ENCODE measurements at places on chromosomes 3 and 15.

- DNase-seq, result no peak
These were observed 36.4 kb downstream of the SUCNR1 start for GRCh38 chr3:151909681-151910405.

DNA sequence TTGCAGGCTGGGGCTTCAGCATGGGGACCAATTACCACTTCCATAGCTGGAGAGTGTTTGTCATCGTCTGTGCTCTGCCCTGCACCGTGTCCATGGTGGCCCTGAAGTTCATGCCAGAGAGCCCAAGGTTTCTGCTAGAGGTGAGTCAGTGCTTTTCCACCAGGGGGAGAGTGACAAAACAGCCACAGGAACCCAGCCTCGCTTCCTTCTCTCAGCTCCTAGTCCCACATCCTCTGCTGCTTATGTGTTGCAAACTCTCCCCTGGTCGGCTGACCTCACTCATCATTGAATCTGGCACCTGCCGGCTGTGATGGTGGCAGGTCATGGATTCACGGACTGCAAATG lies 158.3 kb downstream of the SV2B start:
- DNase-seq, result no peak

- DNase-seq, result no peak
These were observed 47.4 kb downstream of the CBLB start for GRCh38 chr3:105821433-105821832.

DNA sequence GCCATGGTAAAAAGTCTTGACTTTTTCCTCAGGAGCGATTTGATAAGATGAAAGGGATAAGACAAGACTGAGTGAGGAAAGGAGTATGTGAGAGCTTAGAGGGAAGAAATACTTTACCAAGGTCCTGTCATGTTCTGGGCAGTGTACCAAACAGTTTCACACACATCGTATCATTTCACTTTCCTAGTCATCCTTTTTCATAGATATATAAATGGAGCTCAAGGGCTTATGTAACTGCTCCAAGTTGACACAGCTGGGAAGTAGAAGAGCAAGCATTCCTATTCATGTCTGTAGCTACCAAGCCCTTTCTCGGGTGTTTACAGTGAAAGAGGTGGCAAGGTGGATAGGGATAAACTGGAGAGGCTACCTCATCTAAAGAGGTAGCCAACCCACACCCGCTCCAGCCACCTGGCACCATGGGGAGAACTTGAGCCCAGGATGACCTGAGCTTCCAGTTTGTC lies 57.4 kb downstream of the MRPS25 start:
- DNase-seq, result no peak

GRCh38 chr3:124019291-124019690 lies 27.4 kb upstream of the ROPN1 start:
- no peak for DNase-seq

- DNase-seq, result no peak
These were observed 985.2 kb upstream of the ROBO1 start for GRCh38 chr3:80753021-80753420.

- DNase-seq, result no peak
These were observed 25.0 kb upstream of the C3orf52 start for GRCh38 chr3:112061152-112061551.

GRCh38 chr15:93250209-93250608 lies 161.2 kb upstream of the RGMA start:
- DNase-seq, result no peak

DNA sequence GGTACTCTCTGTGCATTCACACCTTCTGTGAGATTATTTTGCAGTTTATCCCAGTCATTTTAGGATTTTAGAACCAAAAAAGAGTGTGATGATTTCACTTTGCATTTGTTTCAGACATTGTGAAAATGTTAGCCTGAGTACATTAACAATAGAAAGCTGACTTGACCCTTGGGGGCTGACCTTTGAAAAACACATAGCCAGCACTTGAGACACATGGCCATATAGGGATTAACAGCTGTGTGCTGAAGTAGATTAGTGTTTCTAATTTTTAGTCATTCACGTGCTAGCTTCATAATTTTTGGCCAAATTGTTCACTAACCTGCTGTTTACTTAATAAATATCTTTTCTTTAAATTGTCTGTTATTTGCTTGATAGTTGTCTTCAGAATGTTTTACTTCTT lies 3.5 kb downstream of the FEM1B start:
- DNase-seq, result no peak

GRCh38 chr15:56919609-56920366 lies 1.3 kb downstream of the TCF12 start:
- DNase-seq, result peak; percentile 63

DNA sequence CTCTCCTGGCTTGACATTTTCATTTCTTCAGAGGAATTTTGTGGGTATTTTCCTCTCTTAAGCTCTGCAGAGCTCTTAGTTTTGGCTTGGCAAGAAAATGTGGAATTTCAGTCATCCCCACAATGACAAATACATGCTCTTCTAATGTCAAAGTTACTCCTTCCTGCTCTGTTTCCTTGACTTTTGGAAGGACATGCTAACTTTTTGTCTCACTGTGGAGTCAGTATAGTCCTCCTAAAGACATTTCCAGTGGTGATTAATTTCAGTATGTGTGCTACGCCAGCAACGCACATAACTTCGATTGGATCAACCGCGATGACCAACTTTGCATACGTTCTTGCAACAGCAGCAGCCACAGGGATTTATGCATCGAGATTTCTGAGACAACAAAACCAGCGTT lies 13.3 kb downstream of the EBLN2 start:
- DNase-seq, result no peak

- DNase-seq, result no peak
These were observed 8.9 kb upstream of the ROPN1B start for GRCh38 chr3:125960066-125960424.

DNA sequence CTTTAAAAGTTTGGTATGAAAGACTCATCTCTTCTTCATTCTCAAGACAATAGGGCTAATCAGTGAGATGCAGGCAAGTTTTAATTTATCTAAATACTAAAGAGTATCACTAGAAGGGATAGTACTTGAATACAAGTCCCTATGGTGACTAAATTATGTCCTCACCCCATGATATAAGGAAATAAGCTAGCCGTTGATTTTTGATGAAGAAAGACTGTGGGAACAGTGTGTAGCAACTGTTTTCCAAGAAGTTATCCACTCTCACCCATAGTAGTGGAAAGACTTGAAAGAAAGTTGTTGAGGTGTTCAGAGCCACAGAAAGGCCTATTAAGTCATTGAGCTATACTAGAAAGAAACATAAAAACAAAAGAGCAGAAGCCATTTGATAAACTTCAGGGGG lies 36.7 kb downstream of the PIK3CA start:
- DNase-seq, result no peak

GRCh38 chr3:177080122-177080521 lies 117.2 kb downstream of the TBL1XR1 start:
- DNase-seq, result no peak

GRCh38 chr3:34411596-34411995 lies 613.2 kb downstream of the PDCD6IP start:
- DNase-seq, result no peak

GRCh38 chr3:71464613-71465012 lies 118.9 kb downstream of the FOXP1 start:
- no peak for DNase-seq

DNA sequence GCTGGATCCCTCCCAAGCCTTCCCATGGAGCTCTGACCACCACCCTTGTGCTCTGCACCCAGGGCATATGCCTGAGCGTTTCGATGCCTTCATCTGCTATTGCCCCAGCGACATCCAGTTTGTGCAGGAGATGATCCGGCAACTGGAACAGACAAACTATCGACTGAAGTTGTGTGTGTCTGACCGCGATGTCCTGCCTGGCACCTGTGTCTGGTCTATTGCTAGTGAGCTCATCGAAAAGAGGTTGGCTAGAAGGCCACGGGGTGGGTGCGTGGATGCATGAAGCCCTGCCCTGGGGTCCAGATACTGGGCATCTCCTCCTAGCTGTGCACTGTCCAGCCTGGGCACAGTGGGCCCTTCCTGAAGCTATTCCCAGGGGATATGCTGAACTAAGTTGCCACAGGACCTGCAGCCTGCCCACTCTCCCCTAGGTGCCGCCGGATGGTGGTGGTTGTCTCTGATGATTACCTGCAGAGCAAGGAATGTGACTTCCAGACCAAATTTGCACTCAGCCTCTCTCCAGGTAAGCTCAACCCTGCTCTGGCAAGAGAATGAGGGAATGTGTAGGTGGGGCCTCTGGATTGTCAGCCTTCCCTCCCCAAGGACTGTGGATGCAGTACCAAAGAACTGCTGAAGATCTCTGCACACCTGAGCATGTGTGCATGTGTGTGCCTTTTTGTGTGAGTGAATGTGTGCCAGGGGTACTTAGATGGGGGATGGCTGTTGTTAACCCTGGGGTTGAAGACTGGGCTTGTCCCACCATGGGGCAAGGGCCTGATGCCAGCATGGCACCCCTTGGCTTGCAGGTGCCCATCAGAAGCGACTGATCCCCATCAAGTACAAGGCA lies 2.1 kb downstream of the MYD88 start:
- DNase-seq, result no peak

GRCh38 chr3:190531406-190531805 lies 17.5 kb downstream of the IL1RAP start:
- no peak for DNase-seq

DNA sequence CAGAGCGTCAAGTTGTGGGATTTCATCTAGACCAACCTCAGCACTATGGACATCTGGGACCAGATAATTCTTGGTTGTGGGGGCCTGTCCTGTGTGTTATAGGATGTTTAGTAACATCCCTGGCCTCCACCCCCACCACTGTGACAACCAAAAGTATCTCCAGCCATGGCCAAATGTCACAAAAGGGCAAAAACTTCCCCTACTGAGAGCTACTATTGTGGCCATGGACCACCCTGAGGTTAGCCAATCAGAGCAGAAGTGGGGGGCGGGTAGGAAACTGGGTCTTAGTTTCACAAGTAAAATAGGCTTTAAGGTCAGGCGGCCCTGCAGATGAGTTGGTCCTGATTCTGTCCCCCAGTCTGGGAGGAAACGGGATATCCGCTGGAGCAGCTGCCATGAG lies 25.4 kb downstream of the KIF7 start:
- no peak for DNase-seq

- no peak for DNase-seq
These were observed 86.6 kb downstream of the MSL2 start for GRCh38 chr3:136109499-136109898.

DNA sequence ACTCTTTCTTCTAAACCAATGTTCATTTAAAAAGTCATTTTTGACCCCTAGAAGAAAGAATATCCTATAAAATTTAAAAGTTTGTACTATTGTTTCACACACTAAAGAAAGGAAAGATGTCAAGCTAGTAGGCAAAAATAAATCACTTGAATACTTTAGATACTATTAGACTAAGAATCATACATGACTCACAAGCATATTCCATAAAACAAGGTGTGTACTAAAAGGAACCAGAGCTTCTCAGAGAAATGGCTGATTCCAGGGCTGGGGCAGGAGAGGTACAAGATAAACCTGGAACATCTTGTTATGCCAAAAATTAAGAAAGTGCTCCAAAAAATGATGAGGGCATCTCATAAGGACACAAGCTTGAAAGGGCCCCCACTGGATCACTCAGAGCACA lies 8.7 kb downstream of the DLG1 start:
- no peak for DNase-seq

- peak; percentile 98 for DNase-seq
These were observed 76.6 kb upstream of the PTX3 start for GRCh38 chr3:157360044-157360443.

- no peak for DNase-seq
These were observed 183.2 kb downstream of the FNDC3B start for GRCh38 chr3:172222478-172223071.

- DNase-seq, result no peak
These were observed 8.6 kb downstream of the NT5DC2 start for GRCh38 chr3:52524752-52525679.

- no peak for DNase-seq
These were observed 30.6 kb upstream of the FAM107A start for GRCh38 chr3:58607816-58608215.

GRCh38 chr3:111901637-111902036 lies 42.6 kb downstream of the PHLDB2 start:
- no peak for DNase-seq

DNA sequence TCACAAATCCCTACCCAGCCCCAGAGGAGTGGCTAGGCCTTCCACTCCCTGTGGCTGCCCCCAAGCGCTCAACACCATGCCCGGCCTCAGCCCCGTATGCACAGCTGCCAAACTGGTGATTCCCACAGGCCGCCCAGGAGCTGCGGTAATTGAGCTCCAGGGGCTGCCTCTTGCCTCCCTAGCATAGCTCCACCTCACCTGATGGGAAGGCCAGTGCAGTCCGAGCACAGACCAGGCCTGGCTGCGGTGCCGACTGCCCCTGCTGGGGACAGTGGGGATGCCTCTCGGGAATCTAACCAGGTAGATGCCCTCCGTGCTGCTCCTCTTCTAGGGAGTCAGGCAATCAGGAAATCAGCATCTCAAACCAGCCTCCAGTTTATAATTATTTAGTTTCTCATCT lies 25.9 kb downstream of the SCN5A start:
- DNase-seq, result no peak

GRCh38 chr15:27820232-27820631 lies 278.9 kb downstream of the OCA2 start:
- DNase-seq, result peak; percentile 4

DNA sequence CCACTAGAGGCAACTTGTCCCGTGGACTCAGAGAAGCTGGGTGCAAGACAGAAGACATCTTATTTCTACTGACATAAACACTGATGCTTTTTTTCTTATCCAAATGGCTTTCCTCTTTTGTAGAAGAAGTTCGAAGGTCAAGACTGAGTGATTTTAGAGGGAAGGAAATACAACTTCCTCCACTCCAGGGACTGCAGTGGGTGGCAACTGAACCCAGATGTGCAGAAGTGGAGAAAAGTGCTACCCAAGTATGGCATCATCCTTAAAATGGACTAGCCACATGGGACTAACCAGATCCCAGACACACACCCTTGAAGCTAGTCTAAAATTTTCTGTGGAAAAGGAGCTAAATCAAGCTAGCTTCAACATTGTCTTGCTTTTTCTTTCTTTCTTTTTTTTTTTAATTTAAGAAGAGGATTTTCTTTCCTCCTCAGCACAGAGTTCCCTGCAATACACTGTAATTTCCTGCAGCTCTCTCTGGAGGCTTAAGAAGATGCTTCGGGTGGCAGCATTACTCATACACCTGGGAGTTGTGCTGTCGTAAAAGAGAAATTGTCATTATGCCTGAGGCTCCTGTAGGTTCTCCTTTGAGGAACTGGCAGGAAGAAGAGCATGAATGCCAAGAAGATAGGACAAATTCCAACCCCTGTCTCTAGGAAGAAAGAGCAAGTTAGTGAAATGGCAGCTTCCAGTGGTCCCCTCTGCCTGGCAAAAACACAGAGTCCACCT lies 3.8 kb upstream of the FRMD4B start:
- DNase-seq, result no peak
